Activated CD4-positive, alpha-beta T cell treated with anti-CD3 and anti-CD28 coated beads for 24 hours (primary cell): ENCODE measurements at places on chromosomes 16 and 17.

DNA sequence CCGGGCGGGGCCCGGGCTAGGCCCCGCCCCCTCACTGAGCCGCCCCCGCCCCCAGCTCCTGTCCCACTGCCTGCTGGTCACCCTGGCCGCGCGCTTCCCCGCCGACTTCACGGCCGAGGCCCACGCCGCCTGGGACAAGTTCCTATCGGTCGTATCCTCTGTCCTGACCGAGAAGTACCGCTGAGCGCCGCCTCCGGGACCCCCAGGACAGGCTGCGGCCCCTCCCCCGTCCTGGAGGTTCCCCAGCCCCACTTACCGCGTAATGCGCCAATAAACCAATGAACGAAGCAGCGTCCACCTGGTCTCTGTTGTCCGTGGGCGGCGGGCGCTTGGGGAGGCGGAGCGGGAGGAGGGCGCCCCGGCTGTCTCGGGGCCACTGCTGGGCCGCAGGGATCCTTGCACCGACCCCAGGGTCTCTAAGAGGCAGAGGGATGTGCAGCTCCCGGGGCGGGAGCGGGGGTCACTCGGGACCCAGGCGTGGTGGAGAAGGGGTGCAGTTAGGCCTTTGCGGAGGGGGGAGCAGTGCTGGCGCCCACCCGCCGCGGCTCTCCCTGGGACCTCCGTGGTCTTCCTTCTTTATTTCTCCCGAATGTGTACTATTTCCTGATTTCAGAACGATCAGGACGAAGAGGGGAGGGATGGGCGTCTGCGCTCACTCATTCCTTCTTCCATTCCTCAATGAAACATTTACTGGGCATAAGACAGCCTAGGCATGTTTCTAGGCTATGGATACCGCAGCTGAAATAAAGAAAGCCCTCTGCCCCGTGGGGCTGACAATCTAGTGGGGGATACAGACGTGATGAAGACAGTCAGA lies 2.0 kb downstream of the HBZ start:
- no peak for DNase-seq

- no peak for DNase-seq
Measured at GRCh38 chr16:54923055-54923473, 7.6 kb upstream of the IRX5 start.

DNA sequence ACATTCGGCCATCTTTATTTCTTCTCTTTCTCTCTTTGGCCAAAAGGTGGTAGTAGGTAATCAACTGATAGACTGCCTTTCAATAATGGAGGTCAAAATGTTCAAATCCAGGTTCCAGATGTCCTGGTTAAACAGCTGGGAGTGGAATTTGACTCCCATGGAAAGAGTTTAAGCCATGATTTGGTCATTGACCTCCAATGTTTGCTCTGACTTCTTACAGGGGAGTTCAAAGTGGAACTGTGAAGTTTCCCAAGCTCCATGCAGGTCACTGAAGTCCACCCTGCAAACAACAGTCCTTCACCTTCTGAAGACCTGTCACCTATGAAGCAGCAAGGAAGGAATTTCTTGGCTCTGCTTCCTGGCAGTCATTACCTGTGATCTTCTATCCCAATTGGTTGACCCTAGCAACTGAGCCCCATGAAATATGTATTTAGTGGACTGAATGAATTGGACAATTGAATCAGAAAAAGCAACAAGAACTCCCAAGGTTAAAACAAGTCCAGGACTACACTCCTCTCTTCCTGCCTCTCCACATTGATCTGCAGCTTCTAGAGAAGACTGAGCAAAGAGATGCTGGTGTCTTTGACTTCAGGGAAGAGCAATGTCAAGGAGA lies 28.0 kb upstream of the SOX9 start:
- no peak for DNase-seq

DNA sequence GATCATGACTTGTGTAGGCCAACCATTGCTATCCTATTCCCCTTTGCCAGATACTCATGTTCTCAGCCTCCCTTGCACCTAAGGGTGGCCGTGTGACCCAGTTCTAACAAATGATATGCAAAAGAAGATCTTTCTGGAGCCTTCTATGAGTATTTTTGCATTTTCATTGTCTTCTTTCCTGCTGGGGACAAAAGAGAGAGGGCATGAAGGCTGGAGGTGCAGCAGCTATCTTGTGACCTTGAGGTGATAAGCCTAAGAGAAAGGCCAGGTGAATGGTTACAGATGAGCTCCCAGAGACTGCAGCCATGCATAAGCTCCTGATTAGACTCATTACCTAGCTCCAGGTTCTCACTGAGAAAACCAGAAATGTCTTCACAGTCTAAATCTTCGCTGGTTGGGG lies 38.8 kb upstream of the PRKCB start:
- no peak for DNase-seq

- no peak for DNase-seq
Measured at GRCh38 chr17:50375858-50376538, 3.0 kb downstream of the EME1 start.

DNA sequence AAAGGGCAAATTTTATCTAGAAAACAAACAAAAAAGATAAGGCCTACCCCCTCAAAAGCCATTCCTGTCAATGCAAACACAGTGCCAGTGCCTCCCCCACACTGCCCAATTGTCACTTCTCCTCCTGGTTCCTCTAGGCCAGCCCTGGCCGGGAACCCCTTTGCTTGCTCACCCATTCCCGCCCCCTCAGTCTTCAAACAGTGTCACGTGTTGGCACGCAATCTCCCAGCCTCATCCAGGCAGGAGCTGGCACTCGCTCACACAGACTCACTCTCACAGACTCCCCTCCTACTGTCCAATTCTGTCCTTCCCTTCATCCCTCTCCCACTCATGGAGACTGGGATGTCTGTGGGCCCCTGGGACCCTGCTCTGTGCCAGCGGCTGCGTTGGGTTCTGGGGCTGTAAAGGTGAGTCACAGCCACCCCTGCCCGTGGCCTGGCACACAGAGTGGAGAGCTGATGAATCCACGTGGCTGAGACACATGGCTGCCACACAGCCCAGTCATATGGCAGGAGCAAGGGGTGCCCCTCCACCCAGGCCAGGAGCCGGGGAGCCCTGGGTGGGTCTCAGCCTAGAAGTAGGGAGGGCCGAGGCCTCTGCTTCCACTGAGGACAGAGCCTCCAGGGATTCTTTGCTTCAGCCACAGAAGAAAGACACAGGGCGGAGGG lies 54.8 kb downstream of the VAC14 start:
- no peak for DNase-seq

DNA sequence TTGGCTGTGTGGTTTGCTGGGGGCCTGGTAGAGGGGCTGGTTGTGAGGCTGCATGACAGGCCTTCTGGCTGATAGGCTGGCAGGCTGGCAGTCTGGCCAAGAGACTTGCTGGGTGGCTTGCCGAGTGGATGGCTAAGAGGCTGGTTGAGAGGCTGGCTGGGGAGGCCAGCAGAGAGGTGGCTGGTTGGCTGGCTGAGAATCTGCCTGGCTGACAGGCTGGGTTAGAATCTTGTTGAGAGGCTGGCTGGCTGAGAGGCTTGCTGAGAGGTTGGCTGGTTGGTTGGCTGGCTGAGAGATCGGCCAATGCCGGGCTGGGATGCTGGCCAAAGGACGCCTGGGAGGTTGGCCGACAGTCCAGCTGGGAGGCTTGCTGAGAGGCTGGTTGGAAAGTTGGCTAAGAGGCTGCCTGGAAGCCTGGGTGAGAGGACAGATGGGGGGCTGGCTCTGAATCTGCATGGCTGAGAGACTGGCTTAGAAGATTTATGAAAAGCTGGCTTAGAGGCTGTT lies 35.9 kb upstream of the ACSM2B start:
- no peak for DNase-seq

GRCh38 chr16:26993963-26994362 lies 72.8 kb upstream of the C16orf82 start:
- DNase-seq = no peak

DNA sequence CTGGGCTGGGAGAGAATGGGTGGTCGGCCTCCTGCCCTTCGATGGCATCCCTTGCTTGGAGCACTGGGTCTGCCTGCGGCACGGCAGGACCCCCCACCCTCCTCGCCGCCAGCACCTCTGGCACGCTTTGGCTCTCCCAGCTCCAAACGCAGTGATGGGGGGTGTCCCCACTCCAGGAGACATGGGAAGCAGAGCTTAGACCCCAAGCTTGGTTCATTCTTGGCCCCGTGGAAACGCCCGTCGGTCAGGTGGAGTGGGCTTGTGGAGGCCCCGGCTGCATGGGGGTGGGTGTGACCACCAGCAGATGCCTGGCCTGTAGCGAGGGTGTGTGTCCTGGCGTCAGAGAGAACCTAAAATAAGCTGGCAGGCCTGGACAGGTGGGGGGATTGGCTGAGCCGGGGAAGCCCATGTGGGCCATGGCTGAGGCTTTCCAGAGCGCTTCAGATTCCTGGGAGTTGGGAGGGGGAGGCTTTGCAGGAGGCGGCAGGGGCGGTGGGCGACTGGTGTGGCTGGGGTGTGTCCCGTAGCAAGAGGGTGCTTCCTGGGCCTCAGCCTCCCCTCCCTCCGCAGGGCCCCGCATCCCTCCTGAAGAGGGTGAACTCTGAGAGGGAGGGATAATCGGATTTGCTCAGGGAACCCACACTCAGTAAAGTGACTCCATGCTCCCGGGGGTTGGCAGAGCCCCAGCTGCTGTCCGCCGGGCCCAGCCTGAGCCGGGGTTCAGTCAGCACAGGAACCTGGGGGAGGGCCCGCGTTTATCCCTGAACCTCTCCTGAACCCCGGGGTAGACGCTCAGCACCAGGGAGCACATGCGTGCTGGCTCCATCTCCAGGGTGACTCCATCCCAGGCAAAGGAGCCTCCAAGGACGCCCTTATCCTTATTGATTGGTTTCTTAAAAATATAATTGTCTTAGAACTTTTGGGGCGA lies 3.4 kb downstream of the CACNA1H start:
- DNase-seq = no peak

DNA sequence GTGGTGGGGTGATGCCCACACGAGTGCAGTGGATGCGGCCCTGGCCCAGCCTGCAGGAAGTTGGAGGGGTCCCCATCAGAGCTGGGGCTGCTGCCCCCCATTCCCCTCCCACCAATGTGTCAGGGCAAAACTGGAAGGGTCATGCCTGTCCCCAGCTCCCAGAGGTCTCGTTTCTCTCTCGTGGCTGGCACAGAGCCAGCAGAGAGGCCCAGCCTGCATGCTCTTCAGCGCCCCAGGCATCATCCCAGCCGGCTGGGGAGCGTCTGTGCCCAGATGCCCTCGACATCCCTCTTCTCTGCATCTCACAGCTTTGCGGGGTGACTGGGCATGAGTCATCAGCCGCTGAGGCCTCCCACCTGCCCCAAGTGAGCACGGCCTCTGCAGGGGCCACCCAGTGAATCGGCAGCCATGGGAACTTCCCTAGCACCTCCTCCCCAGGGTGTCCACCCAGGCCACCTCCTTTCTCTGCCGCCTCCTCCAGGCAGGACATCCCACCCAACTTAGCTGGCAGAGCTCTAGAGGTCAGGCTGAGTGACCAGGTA lies 9.8 kb upstream of the CSNK1D start:
- peak; percentile 35 for DNase-seq

GRCh38 chr17:76843703-76844484 lies 24.3 kb upstream of the MGAT5B start:
- no peak for DNase-seq

GRCh38 chr17:10208604-10209193 lies 10.3 kb upstream of the GAS7 start:
- DNase-seq = no peak

DNA sequence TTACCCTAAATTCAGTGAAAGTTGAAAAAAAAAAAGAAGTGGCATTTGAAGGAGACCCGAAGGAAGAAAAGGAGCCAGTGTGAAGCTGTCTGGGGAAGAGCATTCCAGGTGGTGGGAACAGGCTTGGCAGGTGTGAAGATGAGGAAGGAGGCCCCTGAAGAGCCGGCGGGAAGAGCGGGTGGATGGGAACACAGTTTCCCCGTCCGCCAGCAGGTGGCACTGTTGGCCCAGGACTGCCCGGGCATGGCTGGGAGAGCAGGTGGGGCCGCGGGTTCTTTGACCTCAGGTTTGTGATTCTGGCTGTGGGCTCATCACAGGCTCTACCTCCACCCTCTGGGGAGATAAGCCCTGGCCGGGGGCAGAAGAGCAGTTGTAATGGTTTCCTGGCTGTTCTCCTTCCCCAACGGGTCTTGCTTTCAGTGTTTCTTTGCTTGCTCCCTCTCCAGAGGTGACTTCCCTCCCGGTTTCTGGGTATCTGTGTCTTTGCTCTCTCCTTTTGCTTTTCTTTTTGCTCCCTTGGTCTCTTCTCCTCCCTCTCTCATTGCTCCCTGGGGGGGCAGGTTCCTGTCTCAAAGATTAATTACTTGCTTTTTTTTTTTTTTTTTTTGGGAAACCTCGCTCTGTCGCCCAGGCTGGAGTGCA lies 32.3 kb downstream of the RAP1GAP2 start:
- DNase-seq = peak; percentile 83

DNA sequence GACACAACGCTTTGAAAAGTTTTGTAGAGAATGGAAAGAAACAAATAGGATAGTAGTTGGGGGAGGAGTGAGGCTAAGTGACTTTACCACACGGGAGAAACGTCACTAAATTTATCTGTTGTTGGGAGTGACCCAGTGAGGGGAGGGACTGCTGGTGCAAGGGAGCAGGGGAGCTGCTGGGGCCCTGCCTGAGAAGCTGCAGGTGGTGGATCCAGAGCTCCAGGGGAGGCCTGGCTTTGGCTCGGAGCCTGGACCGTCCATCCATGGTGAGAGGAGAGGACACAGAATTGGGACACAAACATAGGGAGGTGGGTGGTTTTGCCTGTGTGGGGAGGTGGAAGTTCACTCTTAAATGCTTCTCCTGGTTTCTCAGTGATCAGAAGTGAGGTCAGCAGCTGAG lies 107.6 kb downstream of the GOSR1 start:
- no peak for DNase-seq

GRCh38 chr17:81952792-81953228 lies 5.8 kb upstream of the MYADML2 start:
- no peak for DNase-seq

- no peak for DNase-seq
Measured at GRCh38 chr17:7417056-7417655, 3.0 kb upstream of the SPEM1 start.

DNA sequence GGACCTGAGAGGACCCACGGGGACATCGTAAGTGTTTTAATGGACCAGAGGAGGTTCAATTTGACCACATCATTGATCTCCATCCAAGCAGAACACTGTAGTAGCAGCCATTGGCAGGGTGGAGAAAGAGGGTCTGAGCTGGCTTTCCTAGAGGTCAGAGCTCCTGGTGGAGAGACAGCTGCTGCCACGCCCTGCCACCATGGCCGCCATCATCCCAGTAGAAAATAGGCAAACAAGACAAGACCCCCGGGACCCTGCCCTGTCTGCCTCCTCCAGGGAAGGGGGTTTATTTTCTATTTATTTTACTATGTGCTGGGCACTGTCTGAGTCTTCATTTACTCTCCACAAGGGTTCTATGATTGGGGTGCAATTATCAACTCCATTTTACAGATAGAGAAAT lies 11.4 kb upstream of the ITGA3 start:
- DNase-seq = no peak

- DNase-seq = no peak
Measured at GRCh38 chr16:83954577-83955016, 1.6 kb downstream of the OSGIN1 start.
